ENCODE measurements at places on chromosomes 13 and 19.

DNA sequence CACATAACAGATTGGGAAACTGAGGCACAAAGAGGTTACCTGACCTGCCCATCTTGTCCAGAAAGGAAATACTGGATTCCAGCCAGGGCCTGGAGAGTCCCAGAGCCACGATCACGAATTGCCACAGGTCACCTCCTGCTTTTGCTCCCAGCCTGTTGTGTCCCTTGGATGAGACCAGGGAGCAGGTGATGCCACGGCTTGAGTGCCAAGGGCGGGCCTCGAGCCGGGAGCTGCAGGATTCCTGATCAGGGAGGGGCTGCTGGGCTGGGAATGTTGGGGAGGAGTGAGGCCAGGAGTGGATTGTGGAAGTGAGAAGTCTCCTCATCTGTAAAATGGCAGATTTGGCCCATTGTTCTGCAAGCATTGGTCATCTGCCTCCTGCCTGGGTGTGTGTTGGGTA is 29.4 kb downstream of the DNM2 start:
- DNase-seq: no peak

GRCh38 chr19:37941782-37942515 is 34.9 kb downstream of the SIPA1L3 start:
- no peak for DNase-seq

DNA sequence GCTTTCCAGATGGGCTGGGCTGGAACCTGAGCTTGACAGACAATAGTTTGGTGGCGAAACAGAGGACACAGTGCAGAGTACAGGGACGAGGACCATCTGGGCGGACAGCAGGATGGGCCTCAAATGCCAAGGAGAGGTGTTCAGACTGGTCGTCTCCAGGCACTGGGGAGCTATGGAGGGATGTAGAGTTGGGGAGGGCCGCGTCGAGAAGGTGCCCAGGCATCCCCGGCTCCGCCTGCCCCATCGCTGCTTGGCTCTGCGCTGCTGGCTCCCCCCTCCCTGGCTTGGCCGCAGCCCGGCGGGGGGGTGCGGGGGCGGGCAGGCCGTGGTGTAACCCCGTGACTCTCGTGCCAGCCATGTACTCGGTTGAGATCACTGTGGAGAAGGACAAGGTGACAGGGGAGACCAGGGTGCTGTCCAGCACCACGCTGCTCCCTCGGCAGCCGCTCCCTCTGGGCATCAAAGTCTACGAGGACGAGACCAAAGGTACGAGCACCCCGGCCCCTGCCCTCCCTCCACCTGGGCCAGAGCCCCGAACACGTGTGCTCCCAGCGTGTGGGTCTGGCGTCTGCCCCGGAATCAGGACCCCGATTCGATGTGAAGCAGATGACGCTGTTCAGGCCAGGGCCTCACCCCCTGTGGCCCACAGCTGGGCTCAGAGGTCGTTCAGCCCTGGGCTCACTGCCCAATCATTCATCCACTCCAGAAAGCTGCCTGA is 10.8 kb upstream of the MISP start:
- peak; percentile 15 for DNase-seq

DNA sequence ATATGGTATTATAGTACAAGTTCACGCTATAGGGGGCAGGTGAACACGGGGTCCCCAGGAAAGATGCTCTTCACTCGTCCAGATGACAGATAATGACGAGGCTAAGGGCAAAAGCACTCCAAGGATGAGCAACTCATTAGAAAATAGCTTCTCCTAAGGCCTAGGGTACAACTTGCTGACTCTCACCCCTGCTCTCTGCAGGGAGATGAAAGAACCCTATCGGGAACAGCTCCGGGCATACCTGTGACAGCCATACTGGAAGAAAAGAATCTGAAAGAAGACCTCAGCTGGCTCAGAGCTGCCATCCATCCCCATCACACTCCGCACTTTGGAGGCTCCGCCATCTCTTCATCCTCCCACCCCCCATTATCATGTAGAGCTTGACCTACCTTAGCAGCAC is 17.5 kb upstream of the HSPH1 start:
- no peak for DNase-seq

DNA sequence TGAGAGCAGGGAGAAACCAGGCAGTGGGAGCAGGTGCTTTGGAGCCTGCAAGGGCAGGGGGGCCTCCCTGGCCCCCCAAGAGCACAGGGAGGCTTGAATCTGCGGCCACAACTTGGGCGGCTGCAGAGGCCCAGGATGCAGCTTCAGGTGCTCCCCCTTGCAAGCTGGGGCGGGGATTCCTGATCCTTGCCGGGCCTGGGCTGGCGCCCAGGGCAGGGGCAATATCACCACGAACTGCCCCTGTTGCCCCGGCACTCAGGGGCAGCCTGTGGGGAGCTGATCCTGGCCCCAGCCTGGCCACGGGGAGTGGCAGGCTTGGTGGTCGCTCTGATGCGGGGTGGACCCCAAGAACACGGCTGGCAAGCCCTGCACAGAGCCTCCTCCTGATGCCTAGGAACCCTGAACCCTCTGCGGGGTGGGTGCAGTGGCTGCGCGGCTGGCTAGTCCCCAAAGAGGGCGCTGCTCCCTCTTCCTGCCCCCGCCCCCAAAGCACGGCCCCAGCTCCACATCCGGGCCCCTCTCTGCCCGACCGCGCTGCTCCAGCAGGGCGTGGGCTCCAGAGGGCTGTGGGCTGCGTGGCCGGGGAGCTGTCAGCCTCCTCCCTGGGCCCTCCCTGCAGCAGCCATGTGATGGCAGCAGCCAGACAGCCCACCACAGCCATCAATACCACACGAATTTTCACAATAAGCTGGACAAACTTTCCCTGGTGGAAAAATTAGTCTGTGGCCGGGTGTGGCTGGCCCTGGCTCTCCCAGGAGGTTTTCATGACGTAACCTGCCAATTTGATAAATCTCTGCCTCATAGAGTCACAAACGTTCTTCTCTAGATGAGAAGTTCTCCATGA is 21.0 kb downstream of the TNFSF9 start:
- DNase-seq: peak; percentile 47

DNA sequence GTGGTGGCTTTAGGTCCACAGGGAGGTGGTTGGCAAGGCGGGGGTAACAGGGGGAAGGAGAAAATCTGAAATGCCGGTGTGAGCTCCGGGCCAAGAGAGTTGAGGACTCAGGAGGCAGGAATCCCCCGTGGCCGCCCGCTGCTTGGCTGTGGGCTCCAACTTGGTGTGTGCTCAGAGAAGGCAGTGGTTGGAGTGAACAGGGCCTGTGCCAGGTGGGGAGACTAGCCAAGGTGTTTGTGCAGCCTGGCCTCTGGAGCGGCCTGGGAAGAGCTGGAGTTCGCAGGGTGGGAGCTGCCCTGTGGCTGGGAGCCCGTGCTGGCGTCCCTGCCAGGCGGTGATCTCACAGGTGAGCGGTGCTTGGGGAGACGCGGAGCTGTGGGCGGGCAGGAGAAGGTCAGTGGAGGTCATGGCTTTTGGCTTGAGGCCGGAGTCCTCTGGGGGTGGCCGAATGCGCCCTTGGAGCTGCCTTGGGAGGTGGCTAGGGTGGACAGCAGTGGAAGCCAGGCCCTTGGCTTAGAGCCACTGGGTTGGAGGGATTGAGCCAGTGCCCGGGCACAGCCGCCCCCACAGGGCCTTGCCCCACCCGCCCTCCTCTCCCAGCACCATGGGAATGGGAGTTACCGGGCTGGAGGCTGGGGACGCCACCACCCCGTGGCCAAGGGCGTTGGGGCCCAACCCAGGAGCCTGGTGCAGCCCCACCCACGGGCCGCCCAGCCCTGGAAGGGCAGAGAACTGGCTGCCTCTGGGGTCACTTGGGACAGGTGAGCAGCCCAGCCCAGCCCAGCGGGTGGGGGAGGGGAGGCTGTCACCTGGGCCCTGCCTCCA is 7.1 kb upstream of the CIRBP start:
- DNase-seq: peak; percentile 82

GRCh38 chr13:110572778-110573118 is 11.2 kb upstream of the RAB20 start:
- DNase-seq: no peak

DNA sequence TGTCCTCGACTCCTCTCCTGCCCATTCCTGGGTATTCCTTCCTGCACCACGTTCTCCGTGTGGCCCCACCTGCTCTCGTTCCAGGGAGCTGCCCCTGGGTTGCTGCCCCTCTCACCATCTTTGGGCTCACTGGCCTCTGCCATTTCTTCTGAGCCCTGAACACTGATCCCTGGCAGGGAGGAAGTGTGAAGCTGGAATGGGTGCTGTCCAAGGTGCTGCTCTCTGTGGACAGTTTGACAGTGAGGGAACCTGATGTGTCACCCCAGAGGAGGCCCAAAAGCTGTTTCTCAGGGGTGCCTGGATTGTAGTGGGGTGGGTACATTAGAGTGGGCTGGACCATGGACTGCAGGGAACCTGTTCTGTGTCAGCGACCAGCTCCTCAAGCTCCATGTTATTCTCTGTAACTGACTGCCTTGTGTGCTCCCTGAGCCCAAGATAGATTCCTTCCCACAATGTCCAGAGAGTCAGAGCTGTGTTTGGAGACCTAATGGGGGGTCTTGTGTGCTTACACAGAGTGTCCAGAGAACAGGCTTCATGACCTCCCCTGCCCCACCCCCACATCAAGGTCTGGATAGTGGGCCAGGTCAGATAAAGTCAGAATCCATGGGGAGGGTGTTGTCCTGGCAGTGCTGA is 7.2 kb upstream of the CEACAM8 start:
- no peak for DNase-seq

DNA sequence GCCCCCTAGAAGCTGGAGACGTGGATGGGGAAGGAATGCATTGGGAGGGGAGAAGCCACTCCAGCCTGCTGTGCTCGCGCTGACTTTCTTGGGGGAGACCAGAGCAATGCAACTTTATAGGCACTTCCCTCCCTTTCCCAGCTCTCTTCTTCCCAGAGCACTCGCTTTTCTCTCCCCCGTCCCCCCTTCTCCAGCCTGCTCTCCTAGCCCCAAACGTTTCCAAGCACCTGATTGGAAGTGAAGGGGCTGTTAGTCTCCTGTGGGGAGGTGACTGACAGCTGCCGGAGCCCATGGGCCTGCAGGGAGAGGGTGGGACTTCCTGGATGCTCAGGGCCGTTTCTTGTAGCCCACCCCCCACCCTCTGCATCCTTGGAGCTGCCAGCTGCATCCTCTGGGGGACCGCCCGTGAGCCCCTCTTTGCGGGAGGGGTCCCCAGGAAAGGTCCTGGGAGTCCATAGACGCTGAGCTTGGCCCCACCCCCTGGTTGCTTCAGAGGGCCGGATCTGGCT is 2.5 kb downstream of the HDGFL2 start:
- peak; percentile 80 for DNase-seq

Data from femur (tissue), 1 donor.